SW480 (cell line): ENCODE measurements at places on chromosomes 13 and 19.

GRCh38 chr19:51422053-51422448 is 4.6 kb upstream of the SIGLEC10 start:
- DNase-seq = peak; percentile 79

DNA sequence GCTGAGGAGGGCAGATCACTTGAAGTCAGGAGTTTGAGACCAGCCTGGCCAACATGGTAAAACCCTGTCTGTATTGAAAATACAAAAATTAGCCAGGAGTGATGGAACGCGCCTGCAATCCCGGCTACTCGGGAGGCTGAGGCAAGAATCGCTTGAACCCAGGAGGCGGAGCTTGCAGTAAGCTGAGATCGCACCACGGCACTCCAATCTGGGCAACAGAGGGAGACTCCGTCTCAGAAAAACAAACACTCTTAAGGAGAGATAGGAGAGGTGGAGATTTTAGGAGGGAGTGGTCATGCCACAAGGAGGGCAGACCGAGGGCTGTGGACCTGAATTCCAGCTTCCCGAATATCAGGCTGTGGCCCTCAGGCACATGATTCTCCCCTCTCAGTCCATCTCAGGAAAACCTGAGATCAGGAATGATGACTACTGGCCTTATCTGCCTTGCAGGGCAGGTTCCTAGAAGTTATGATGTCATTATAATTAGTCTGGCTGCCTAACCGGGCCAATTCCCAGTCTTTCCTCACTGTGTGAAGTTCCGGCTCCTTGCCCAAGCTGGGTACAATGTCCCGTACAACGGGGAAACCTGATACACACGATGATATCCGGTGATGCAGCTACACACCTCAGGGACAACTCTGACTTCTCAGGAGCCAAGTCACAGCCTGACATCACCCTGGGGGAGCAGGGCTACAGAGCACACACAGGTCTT is 2.5 kb downstream of the SLC35E1 start:
- no peak for DNase-seq

GRCh38 chr19:9823816-9824215 is 3.9 kb upstream of the UBL5 start:
- DNase-seq = no peak

DNA sequence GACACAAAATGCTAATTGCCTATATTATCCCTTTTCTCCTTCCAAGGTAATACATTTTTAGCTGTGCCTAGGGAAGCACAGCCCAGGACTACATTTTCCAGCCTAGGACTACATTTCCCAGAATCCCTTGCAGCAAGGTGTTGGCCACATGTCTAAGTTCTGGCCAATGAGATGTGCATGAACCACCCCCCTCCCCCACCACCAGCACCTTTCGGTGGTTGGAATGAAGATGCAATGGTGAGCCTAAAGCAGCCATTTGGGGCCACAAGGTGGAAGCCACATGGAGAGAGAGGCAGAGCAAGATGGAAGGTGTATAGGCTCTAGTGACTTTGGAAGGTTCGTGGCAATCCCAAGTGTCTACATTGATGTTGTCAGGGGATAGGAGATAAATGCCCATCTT is 16.2 kb downstream of the UNC13A start:
- DNase-seq = peak; percentile 31

DNA sequence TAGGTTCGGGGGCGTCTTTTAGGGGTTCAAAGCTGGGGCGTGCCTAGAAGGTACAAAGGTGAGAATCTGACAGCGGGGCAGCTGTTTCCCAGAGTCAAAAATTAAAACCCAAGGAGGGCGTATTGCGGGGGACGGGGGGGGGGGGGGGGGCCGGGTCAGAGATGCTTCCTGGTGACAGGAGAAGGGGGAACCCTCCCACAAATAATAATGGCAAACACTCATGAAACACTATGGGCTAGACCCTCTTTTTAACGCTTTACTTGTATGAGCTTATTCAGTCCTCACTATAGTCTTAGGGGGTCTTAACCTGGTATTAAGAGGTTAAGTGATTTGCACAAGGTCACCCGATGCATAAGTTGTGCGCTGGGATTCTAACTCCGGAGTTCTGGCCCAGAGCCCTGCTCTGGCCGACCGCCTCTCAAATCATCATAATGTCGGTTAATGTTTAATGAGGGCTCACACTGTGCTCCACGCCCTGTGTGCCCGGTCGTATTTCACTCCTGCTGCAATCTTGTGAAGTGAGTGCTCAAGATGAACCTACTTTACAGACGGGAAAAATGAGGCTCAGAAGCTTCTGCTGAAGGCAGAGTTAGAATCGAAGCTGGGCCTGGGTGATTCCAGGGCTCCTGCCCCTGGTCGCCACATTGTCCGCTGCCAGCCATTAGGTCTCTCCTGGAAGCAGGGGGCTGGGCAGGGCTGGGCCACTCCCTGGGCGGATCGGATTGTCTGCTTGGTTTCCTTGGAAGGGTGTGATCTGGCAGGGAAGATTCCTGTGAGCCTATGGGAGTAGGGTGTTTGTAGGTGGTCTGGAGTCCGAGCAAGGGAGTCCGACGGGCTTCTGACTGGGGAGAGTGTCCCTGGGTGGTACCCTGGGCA is 964 bp downstream of the PAK4 start:
- peak; percentile 83 for DNase-seq
